ENCODE measurements at places on chromosomes 4 and X.
A peak's percentile ranks its signal among the peaks of the same experiment; 100 is the strongest.

DNA sequence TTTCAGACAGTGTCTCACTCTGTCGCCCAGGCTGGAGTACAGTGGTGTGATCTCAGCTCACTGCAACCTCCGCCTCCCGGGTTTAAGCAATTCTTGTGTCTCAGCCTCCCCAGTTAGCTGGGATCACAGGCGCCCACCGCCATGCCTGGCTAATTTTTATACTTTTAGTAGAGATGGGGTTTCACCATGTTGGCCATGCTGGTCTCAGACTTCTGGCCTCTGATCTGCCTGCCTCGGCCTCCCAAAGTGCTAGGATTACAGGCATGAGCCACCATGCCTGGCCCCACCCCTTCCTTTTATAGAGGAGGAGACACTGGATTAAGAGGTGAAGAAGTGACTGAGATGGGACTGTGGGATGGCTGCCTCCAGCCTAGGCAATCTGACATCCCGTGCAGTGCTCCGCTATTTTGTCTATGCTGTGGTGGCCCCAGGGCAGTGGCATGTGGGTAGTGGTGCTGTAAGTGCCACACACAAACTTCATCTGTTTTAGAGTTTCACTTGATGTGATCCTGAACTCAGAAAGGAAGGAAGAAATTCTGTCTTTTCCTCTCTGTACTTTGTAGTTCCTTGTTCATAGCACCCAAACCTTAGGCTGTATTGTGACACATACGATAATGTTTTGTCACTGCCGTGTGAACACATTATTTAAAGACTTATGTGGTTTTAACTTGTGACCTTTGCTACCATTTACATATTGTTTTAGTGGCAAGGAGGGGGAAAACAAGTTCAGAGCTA is 48.9 kb downstream of the FNIP2 start:
- no peak for DNase-seq

- DNase-seq = no peak
Measured at GRCh38 chr4:31645236-31645635, 925.1 kb downstream of the PCDH7 start.

DNA sequence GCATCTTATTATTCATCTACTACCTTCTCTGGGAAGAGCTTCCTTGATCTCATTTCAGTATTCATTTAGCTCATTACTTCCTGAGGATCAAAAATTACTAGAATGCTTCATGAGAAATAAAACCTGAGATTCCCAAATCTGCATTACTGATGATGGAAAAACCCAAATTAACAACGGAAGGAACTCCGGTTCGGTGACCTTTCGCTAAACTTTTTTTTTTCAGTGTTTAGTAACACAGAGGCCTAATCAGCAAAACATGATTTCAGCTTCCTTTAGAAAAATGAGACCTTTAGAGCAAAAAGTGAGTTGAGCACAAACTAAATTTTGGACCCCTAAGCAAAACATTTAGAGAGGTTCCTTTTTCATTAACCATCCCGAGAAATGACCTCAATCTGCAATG is 229.2 kb downstream of the MAML3 start:
- no peak for DNase-seq

- DNase-seq = no peak
Measured at GRCh38 chrX:108666101-108666500, 70.3 kb downstream of the IRS4 start.

- DNase-seq = no peak
Measured at GRCh38 chr4:15870079-15870478, 68.5 kb downstream of the FGFBP1 start.

- DNase-seq = no peak
Measured at GRCh38 chrX:75181721-75182120, 25.6 kb upstream of the ABCB7 start.

DNA sequence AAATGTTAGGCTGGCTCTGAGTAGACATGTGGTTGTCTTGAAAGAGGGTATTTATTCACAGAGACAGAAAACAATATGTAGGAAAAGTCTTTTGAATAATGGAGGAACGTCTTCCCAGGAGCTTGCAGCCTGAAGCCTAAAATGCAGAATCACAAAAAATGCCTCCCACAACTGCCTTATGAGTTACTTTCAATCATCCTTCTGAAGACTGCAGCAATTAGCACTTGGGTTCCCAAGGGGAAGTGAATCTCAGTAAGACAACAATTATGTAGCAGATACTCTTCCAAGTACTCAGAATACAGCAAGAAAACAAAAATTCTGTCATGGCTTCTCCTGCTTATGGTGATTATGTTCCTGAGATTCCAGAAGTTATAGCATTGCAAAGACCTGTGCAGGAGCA is 166.6 kb upstream of the TBL1X start:
- DNase-seq = no peak

DNA sequence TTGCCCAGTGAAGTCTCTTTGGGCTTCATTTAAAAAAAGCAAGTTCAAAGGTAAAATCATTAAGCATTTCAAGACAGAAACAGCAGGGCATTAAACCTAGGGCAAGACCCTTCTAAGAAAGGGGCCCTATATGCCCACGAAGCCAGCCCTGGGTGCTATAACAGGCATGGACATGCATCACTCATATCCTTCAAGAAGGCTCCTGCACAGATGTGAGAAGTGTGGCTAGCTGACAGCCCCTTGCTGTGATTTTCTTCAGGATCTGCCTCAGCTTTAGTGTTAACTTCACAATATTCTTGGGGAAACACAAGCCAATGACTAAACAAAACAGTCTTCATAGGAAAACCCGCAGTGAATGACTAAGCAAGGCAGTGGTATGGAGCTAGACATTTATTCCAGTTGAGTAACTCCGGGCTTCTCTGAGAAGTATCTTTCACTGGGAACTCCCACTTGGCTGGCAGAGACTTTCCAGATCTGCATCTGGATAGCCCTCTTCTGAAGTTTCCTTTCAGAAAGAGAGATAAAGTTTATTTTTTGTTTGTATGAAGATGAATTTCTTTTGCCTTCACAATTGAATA is 11.9 kb upstream of the MAOA start:
- no peak for DNase-seq

- DNase-seq = no peak
Measured at GRCh38 chr4:159071178-159071968, 31.5 kb upstream of the RAPGEF2 start.

GRCh38 chr4:94595880-94596483 is 144.2 kb downstream of the PDLIM5 start:
- DNase-seq = no peak

DNA sequence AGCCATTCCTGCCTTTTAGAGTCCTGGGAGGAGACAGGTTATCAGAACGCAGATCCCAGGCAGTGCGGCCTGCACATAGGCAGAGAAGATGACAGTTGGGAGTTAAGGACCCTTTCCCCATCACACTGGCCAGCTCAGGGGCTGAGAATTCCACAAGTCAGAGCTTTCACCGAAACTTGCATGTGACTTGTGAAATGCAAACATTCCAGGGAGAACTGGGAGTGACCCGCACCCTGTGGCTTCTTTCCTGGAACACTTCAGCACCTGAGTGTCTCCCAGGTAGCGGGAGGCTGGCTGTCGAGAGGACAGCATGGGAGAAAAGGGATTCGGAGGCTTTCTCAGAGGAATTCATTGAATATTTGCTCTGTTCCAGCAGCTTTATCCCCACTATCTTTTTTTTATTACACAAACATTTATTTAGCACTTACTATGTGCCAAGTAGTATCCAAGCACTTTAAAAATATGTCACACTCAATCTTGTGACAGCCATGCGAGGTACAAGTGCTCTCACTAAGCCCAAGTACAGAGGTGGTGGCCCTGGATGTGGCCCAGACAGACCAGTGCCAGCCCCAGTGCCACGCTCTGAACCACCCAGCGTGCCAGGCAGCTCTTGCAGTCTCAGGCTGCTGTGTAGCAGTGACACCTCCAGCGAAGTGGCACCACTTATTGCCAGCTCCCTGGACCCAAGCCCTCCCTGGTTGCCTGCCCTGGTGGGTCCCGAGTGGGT is 100.5 kb downstream of the PHKA2 start:
- DNase-seq = no peak

DNA sequence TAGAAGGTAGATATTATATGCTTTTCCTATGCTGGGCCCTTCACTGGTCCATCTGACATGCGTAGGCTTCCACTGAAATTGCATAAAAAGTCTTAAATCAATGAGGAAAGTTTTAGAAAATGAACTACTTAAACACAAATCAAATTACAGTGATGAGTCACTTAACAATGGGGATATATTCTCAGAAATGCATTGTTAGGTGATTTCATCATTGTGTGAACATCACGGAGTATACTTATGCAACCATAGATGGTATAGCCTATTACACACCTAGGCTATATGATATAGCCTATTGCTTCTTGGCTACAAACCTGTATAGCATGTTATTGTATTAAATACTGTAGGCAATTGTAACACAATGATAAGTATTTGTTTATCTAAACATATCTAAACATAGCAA is 10.3 kb downstream of the STAP1 start:
- no peak for DNase-seq

GRCh38 chrX:71253253-71254091 is 468 bp downstream of the ZMYM3 start:
- DNase-seq = no peak

DNA sequence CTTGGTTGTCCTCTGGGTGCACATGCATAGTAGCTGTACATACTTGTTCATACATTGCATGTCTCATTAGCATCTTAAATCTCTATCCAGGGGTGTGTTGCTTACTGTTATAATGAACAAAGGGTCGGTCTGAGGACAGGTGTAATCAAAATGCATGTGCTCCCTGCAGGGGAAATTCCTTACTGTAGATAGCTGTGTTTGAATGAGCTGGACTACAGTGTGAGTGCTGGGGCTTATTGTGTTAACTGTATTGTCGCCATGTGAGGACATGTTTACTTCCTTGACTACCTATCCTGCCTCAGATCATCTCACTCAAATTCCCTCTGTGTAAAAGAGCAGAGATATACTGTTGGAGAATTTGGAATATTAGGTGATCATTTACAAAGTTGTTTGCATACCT is 98.7 kb downstream of the KLHL34 start:
- no peak for DNase-seq

DNA sequence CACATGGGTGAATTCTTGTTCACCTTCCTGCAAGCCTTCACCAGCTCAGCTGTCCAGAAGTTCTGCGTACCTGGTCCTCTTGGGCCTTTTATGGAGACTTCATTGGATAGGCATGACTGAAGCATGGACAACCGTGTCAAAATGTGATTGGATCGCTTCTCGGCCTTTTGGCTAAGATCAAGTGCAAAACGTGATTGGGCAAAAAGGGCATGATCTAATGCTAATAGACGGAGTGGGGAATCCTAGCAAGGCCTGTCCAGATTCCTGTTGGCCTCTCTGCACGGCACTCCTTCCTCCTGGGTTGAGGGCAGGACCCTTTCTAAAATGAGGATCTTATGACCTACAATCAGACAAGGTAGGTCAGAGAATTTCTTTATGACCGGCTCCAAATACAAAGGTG is 24.9 kb downstream of the PRDX4 start:
- DNase-seq = no peak

DNA sequence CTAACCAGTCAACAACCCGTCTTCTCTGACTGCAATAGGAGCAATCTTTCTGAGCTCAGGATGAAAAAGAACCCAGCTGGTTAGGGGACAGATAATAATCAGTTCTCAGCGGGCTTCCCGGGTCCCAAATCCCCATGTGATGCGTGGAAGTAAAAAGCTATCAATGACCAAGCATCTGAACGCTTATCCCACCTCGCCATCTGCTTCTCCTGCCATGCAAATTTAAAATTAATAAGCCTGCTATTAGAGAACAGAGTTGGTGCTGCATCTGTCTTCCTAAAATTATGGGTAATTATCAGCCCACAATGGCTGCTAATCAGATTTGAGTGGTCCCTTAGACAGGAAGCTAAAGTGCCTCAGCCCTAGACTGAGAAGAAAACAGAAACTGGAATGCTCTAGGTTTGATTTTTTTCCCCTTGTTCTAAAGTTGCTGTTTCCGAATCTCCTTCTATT is 37.5 kb downstream of the AFAP1 start:
- no peak for DNase-seq

DNA sequence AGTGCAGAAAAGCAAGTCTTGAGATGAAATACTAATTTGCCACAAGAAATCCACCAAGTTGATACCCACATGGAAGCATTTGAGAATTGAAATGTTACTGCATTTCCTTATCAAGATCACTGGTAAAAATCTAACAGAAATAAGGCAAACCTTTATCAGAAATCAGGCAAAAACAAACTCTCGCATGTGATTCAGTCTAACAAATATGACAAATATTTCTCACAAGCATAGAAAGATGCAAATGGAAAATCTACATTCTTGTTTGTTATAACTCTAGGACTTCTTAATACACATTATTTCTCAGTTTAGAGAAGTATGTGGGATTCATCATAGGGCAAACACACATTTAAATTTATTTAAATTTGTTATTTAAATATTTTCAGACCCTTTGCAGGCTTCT is 52.9 kb downstream of the TXK start:
- no peak for DNase-seq

GRCh38 chr4:47031011-47031678 is at the start of gene GABRB1:
TSS of gene GABRB1 (plus strand) at chr4:47031567.
- DNase-seq = peak; percentile 73

GRCh38 chr4:172725581-172725980 is 443.0 kb upstream of the GALNT7 start:
- DNase-seq = no peak

DNA sequence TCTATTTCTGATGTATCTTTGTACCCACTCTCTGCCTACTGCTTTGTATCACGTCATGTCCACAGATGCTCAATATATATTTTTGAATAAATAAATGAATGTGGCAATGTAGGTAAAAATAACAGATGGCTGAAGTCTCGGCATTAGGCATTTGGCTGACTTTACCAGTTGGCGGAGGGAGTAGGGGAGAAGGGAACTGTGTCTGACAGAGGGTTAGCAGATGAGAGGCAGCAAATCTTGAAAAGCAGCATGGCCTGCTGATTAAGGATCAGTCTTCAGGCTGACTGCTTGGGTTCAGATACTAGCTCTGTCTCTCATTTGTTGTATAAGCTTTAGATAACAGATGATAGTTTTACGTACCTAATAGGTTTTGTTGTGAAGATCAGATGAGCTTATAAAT is 31.9 kb upstream of the RASGEF1B start:
- no peak for DNase-seq

DNA sequence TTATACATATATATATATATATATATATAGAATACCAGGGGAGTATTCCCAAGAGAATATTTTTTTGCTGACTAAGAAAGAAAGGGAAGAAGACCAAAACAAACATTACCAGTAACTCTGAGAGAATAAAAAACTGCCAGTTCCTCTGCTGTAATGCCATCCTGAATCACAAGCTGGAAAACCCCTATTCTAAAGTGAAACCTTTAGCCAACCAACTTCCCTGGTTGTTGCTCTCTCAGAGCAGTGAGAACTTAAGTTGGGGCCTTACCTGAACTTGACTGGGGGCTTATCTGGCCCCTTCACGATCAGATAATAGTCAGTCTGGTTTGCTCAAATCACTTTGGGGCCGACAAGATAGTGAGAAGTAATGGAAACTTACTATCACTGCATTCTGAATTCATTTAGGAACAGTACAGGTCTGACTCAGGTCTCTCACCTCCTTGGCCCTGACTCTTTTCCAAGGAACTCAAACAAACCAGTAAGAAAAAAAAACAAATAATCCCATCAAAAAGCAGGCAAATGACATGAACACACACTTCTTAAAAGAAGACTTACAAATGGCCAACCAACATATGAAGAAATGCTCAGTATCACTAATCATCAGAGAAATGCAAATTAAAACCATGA is 62.5 kb downstream of the CD40LG start:
- DNase-seq = no peak

- DNase-seq = no peak
Measured at GRCh38 chr4:88698519-88698918, 890 bp upstream of the NAP1L5 start.

GRCh38 chr4:183356173-183356830 is 34.1 kb upstream of the CLDN24 start:
- no peak for DNase-seq

- no peak for DNase-seq
Measured at GRCh38 chr4:100708776-100709175, 191.0 kb upstream of the EMCN start.

GRCh38 chrX:110168585-110168984 is 149.3 kb downstream of the AMMECR1 start:
- no peak for DNase-seq
